ENCODE measurements at places on chromosomes 4 and X. TPM values are rescaled to one million over a fixed set of nuclear protein-coding genes. Genes with fewer than 3 reads are reported as not detected.
A peak's percentile ranks its signal among the peaks of the same experiment; 100 is the strongest.

GRCh38 chr4:55356991-55357461, 11.0 kb downstream of the SRD5A3 start:
- H3K36me3 ChIP-seq, result no peaks in the 10 kb centered on the region
- peak; percentile 28 for DNase-seq
- no peak overlapping the region for H3K27ac ChIP-seq
- H3K4me1 ChIP-seq, result peaks cover 10% of the 10 kb centered on the region

GRCh38 chrX:72351606-72352334, 46.1 kb upstream of the CITED1 start:
- no peaks in the 10 kb centered on the region for H3K4me1 ChIP-seq
- no peak overlapping the region for H3K4me3 ChIP-seq
- no peaks in the 10 kb centered on the region for H3K36me3 ChIP-seq
- H3K27me3 ChIP-seq, result no peaks in the 10 kb centered on the region

- H3K4me1 ChIP-seq, result peaks cover 4% of the 10 kb centered on the region
- no peaks in the 10 kb centered on the region for H3K27me3 ChIP-seq
Measured at GRCh38 chr4:37594099-37594498, 92.1 kb downstream of the RELL1 start.

DNA sequence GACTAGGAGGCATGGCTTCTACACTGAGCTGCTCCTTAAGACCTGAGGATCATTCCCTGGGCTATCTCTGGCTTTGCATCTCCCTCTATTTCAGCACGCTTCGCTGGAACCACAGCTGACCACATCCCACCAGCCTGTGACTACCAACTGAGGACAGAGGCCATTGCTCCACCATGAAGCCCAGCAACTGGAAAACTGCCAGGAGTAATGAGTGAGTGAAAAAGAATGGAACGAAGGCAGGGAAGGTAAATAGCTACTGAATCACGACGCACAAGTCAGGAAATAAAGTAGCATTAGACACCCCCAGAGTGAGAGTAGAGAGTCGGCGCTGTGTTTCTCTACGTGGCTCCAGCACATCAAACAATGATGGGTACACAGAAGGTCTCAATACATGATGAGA, 314.7 kb downstream of the LDB2 start:
- no peaks in the 10 kb centered on the region for H3K4me1 ChIP-seq
- no peaks in the 10 kb centered on the region for H3K27me3 ChIP-seq
- no peak for DNase-seq
- H3K36me3 ChIP-seq, result no peaks in the 10 kb centered on the region

DNA sequence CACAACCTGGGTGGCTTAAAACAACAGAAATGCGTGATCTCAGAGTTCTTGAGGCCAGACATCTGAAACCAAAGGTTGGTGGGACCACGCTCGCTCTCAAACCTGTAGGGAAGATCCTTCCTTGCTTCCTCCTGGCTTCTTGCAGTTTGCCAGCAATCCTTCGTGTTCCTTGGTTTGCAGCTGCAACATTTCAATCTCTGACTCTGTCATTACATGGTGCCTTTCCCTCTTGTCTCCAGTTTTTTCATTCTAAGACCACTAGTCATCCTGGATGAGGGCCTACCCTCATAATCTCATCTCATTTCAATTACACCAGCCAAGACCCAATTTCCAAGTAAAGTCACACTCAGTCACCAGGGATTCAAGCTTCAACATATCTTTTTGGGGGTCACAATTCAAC, 388.0 kb downstream of the GPM6A start:
- H3K4me3 ChIP-seq, result no peak overlapping the region
- no peak for DNase-seq
- no peaks in the 10 kb centered on the region for H3K36me3 ChIP-seq
- no peaks in the 10 kb centered on the region for H3K27me3 ChIP-seq
- no peaks in the 10 kb centered on the region for H3K4me1 ChIP-seq

GRCh38 chr4:144716778-144717177, 70.8 kb downstream of the HHIP start:
- no peak for DNase-seq
- H3K36me3 ChIP-seq, result no peaks in the 10 kb centered on the region
- H3K4me3 ChIP-seq, result no peak overlapping the region
- H3K4me1 ChIP-seq, result no peaks in the 10 kb centered on the region
- no peak overlapping the region for H3K27ac ChIP-seq

DNA sequence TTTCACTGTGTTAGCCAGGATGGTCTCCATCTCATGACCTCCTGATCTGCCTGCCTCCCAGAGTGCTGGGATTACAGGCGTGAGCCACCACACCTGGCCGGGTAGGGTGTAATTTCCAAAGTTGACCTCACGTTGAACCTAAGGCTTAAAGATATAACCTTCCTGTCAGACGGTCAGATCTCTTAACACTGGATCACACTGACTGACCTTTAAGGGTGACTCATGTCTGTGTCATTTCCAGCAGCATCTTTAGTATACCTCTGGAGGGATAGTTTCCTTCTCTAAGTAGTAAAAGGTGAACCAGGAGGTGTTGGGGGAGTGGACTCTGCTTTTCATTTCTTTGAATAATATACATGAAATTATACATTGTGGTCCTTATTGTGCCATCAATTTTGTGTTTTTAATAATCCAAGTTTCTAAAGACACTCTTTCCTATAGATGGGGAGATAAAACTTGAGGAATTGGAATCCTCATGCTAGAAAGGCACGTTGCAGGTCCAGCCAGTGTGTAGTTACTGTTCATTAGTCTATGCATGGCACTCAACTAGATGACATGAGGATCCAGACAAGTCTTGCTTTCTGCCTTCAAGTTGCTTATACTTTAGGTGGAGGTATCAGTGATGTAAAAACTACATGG, 45.7 kb downstream of the ARHGAP10 start:
- no peaks in the 10 kb centered on the region for H3K27me3 ChIP-seq
- H3K4me3 ChIP-seq, result no peak overlapping the region
- H3K36me3 ChIP-seq, result no peaks in the 10 kb centered on the region
- DNase-seq, result no peak
- no peak overlapping the region for H3K27ac ChIP-seq

GRCh38 chrX:40022421-40022820, 75.3 kb downstream of the BCOR start:
- no peak overlapping the region for H3K27ac ChIP-seq
- no peaks in the 10 kb centered on the region for H3K4me1 ChIP-seq
- no peak for DNase-seq
- no peak overlapping the region for H3K4me3 ChIP-seq
- no peaks in the 10 kb centered on the region for H3K36me3 ChIP-seq

- H3K27me3 ChIP-seq, result no peaks in the 10 kb centered on the region
- no peak overlapping the region for H3K27ac ChIP-seq
- DNase-seq, result no peak
- no peaks in the 10 kb centered on the region for H3K36me3 ChIP-seq
- peaks cover 5% of the 10 kb centered on the region for H3K4me1 ChIP-seq
Measured at GRCh38 chr4:102322736-102323135, 22.5 kb downstream of the SLC39A8 start.

DNA sequence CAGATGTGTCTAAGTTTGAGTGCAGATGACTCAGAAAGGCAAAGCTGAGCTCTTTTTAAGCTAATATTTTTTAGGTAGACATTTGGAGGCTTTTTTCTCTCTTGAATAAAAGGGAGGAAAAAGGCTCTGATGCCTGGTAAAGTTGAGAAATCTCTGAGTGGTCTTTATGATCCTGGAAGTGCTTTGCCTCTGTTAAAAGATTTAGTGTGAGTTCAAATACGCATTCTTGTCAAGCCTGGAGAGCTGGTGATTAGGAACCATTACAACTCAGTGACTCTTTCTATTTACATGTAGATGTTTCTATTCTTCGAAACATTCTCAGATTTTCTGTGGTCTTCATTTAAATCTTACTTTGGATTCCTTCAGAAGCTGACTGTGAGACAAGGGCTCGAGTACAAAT, 143.4 kb upstream of the MED14 start:
- no peak for DNase-seq
- peak overlapping the region; percentile 0 for H3K27ac ChIP-seq
- H3K27me3 ChIP-seq, result no peaks in the 10 kb centered on the region

DNA sequence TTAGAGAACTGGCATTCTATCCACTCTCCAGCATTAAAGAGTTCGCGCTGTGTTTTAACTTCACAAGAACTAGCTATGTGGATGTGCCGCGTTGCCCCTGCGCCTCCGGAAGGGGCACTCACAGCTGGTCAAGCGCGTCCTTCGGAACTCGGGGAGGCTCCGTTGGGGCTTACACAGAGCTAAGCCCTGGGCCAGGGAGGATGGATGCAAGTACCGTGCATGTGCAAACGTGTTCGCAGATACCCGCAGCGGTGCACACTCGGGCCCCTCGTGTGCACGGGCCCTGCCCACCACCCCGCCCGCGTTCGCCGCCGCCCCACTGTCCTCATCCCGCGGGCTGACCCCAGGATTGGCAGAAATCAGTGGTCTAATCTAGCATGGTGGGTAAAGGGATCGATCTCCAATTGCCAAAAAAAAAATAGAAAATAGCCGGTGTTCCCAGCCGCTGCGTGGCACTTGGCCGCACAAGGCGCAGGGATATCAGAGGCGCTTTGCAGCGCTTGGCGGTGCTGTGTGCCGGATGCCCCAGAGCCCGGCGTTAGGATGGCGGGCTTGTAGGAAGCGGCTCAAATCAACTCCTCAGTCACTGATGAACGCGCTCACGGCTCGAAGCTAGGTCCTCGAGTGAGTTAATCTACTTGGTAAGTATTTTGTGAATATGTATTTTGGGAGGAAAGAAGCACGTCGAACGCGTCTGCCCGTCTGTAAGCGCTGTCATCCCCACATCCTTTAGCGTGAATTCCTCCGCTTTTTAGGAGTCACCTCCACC, 989 bp upstream of the PCDH10 start:
- H3K27ac ChIP-seq, result no peak overlapping the region
- peaks cover 65% of the 10 kb centered on the region for H3K27me3 ChIP-seq
- DNase-seq, result peak; percentile 60
- peak overlapping the region; percentile 64 for H3K4me3 ChIP-seq
- no peaks in the 10 kb centered on the region for H3K36me3 ChIP-seq
- H3K4me1 ChIP-seq, result no peaks in the 10 kb centered on the region

DNA sequence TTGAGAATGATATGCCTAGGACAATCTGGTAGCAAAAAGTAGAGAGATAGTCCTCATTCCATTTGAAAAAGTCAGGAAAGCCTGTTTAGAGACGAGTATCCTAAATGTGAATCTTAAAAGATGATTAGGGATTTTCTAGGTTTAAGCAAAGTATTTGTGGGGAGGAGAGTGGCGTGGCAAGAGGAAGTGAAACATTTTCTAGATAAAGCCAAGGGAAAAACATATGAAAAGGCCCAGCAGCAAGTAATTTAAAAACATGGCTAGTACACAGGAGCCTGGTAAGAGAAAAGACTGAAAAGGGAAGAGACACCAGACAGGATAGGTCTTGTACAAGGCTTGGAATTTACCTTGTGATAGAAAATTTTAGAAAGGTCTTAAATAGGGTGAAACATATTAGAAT, 45.9 kb downstream of the CORIN start:
- no peaks in the 10 kb centered on the region for H3K36me3 ChIP-seq
- H3K4me3 ChIP-seq, result no peak overlapping the region
- H3K27ac ChIP-seq, result no peak overlapping the region
- no peaks in the 10 kb centered on the region for H3K4me1 ChIP-seq
- no peaks in the 10 kb centered on the region for H3K27me3 ChIP-seq

- no peaks in the 10 kb centered on the region for H3K36me3 ChIP-seq
- H3K27me3 ChIP-seq, result no peaks in the 10 kb centered on the region
- DNase-seq, result no peak
Measured at GRCh38 chr4:85700362-85700761, 225.4 kb downstream of the ARHGAP24 start.

DNA sequence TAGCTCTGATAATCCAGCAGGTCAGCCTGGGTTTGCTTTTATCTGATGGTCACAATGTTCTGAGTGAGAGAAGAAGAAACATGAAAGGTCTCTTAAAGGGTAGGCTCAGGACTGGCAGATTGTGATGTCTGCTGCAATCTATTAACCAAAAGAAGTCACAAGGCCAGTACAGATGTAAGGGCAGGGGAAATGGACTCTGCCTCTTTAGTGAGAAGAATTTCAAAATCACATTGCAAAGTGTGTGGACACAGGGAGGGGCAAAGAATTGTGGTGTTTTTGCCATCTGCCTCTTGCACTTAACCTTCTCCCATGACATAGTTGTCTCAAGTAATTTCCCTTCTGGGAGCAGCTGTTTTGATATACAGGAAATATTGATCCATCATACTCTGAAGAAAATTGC, 40.9 kb downstream of the IL1RAPL1 start:
- DNase-seq, result peak; percentile 31
- no peaks in the 10 kb centered on the region for H3K4me1 ChIP-seq
- no peak overlapping the region for H3K4me3 ChIP-seq
- H3K27ac ChIP-seq, result peak overlapping the region; percentile 67
- no peaks in the 10 kb centered on the region for H3K27me3 ChIP-seq

- no peaks in the 10 kb centered on the region for H3K4me1 ChIP-seq
- H3K4me3 ChIP-seq, result no peak overlapping the region
- DNase-seq, result no peak
Measured at GRCh38 chr4:181646864-181647263, 596.3 kb upstream of the TENM3 start.

DNA sequence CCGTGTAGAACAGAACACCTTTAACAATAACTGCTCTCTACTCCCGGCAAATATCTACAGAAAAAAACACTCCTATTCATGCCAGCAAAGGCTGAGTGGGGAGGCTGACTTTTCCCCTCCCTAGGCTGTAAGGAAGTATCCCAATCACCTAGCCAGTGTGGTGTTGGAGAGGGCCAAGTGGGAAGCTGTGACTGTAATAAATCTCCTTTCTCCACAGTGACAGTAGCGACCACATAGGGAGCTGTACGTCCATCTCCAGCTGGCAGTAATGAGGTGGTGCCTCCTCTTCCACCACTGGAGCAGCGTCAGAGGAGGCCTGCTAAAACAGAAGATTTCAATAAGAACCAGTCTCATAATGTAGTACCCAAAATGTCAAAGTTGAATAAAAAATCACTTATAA, 47.9 kb upstream of the PLAC1 start:
- no peak for DNase-seq
- no peaks in the 10 kb centered on the region for H3K36me3 ChIP-seq
- H3K4me3 ChIP-seq, result no peak overlapping the region
- no peaks in the 10 kb centered on the region for H3K27me3 ChIP-seq
- no peak overlapping the region for H3K27ac ChIP-seq

GRCh38 chrX:47704736-47705135, 45.8 kb upstream of the UXT start:
- no peak for DNase-seq
- H3K27me3 ChIP-seq, result no peaks in the 10 kb centered on the region
- H3K36me3 ChIP-seq, result no peaks in the 10 kb centered on the region
- H3K4me3 ChIP-seq, result no peak overlapping the region
- no peaks in the 10 kb centered on the region for H3K4me1 ChIP-seq

The INTS6L gene
- total RNA-seq, result 17.3 TPM

The BEND2 gene
- not detected for total RNA-seq

The BCOR gene
- 22.7 TPM for total RNA-seq

The NLRP2B gene
- total RNA-seq, result not detected

The LINC00632 gene
- total RNA-seq, result 310 TPM

The RAB40AL gene
- total RNA-seq, result not detected

The HSD17B13 gene
- 1.00 TPM for total RNA-seq

The SLITRK4 gene
- 17.0 TPM for total RNA-seq

The DUX4 gene
- not detected for total RNA-seq

Data from hepatocyte (in vitro differentiated cells).